Fibroblast of the conjunctiva (primary cell): ENCODE measurements at places on chromosomes 6 and 20.

GRCh38 chr6:122692807-122693580 is 82.8 kb downstream of the PKIB start:
- no peak for DNase-seq

GRCh38 chr6:109186012-109186411 is 90.7 kb downstream of the CEP57L1 start:
- DNase-seq, result no peak

- DNase-seq, result no peak
Observed at GRCh38 chr20:2585811-2586210, 49.4 kb downstream of the TMC2 start.

DNA sequence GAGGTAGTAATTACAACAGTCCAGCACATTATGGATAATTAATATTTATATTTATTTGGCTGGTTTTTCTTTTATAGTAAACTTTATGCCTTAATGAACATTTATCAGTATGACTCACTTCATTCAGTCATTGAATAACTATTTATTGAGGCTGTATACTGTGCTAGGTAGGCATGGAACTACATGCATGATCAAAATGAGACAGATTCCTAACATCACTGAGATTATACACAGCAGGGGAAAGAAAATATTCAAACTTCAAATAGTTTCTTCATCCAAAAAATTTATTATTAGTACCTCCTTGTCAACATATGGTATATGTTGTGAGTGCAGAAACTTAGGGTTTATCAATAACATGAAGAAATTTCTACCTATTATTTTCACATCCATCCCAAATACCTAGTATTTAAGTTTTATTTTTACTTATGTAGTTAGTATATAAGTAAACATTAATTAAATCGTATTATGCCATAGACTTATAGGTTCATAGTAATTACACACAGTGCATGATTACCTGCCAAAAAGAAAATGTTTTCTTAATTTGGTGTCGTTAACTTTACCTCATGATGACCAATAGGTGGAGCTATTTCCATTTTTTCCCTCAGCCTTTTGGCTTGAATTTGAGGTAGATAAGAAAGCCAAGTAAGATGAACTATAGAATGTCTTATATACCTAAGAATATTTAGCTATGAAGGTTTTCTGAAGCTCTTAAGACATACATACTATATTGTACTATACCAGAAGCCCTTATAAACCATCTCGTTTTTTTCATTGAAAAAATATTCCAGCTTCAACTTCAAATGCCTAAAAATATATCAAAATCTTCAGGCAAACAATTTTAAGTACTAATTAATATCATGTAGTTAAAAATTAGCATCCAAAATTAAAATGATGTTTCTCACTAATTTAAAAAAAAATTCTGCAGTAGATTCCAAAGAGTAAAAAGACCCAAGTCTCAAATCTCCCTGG is 12.5 kb upstream of the TMEM30A start:
- DNase-seq, result peak; percentile 51

DNA sequence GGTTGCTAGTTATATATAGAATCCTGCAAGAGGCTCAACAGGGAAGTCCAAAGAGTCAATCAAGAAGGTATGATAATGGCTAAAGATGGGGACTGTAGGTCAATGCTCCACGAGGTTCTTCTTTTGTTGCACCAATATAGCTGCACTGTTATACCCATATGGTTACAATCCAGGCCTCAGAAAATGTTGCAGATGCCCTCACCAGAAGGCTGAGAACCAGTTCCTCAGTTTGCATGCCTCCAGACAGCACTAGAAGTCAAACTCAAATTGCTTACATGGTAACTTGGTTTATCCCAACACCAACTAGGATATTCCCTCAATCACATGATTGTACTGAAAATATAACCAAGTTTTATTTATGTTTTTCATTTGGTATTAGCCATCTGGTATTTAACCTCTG is 12.1 kb downstream of the EEF1A1 start:
- no peak for DNase-seq

DNA sequence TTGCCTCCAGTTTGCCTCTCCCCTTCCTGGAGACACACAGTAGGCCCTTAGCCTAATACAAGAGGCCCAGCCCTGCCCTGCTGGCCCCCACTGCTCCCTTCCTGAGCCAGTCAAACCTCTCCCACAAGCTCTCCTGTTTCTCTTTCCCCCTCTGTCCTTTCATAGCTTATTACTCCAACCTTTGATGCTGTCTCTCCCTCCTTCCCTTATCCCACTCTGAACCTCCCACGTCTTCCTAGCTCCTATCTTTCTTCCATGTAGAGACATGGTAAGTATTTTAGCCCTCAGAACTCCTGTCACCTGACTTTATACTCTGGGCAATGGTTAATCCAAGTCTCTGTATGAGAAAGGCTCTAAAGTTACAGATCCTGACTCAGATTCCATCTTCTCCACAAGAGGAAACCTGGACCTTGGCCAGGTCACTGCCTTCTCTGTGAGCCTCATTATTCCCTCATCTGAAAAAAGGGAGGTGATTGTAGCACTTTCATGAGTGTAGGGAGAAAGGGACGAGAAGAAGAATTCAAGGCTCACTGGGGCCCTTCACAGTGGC is 6.7 kb downstream of the TGIF2 start:
- no peak for DNase-seq

DNA sequence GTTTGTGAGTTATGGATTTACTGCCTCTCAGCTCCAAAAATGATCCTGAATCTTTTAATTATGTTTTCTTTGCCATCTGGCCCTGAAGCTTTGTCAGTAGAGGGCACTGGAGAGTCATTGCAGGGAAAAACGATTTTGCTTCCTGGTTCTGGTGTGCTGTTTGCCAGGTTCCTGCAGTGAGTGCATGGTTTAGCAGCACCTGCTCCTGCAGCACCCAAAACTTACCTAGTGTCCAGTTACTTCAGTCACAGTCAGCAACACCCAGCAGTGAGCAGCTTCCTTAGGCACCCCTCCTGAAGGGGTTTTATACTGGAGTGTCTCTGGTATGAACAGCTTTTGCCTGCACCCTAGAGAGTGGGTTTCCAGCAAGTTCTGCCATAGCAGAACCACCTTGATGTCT is 6.0 kb upstream of the TRIM26 start:
- DNase-seq, result no peak

- no peak for DNase-seq
Observed at GRCh38 chr20:52981051-52981450, 8.9 kb downstream of the TSHZ2 start.

DNA sequence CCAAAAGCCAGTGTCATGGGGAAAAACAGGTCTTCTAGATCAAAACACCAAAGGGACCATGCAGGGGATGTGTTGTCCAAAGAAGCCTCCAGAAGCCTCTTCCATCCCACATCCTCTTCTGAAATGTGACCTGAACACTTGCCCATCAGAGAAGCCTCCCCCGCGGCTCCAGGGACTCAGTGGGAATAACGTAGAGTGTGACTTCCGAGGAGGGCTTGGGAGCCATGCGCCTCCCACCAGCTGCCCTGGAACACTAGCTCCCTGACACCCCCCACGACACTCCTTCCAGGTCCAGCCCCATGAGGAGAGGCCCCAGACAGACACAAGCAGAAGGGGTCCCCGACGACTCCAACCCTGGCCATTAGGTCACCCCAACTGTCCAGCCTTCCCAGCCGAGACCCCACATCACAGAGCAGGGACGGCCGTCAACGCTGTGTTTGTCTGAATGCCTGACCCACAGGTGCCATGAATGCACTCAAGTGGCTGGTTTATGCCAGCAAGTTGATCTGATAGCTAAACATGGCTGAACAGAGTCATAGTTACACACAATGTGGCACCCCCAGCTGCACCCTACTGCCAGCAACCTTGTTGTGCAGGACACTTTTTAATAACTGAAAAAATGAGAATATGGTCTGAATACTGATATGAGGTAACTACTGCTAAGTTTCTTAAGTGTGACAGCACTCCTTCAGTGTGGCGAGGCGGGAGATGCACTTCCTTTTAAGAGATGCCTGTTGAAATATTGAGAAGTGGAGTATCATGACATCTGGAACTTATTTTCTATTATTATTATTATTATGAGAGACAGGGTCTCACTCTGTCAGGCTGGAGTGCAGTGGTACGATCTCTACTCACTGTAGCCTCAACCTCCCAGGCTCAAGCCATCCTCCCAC is 58.0 kb downstream of the GINS1 start:
- no peak for DNase-seq

GRCh38 chr6:158004701-158005095 is 23.0 kb downstream of the SYNJ2 start:
- DNase-seq, result no peak

DNA sequence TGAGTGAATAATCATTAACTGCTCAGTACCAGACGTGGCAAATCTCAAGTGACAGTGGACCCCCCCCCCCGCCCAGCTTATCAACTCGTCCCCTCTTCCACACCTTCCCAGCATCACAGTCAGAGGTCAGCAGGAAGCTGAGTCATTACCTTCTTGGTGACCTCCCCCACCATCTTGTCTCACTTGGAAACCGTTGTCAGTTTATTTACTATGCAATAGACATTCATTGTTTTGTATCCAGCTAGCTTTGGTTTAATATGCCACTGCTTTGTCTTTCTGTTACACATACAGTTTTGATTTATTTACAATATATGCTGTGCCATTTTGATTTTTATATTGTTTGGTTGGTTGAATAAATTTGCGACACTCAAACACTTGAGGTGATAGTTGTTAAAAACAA is 158.1 kb downstream of the QKI start:
- no peak for DNase-seq

GRCh38 chr20:11156922-11157321 is 483.1 kb upstream of the JAG1 start:
- no peak for DNase-seq

DNA sequence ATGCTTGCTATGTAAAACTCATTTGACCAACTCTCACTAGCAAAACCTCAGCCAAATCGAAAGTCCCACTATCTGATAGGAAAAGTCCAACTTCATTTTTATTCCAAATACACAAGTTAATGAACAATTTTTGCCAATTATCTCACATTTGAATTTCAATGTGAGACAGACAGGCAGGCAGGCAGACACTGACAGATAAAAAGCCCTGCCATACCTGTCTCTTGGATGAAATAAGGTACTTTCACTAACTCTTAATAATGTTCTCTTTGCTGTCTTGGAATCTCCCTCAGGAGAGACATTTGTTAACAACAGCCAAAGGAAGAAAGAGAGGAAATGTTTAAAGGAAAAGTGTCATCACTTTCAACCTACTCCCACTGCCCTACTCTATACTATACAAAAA is 82.0 kb downstream of the RNGTT start:
- no peak for DNase-seq

DNA sequence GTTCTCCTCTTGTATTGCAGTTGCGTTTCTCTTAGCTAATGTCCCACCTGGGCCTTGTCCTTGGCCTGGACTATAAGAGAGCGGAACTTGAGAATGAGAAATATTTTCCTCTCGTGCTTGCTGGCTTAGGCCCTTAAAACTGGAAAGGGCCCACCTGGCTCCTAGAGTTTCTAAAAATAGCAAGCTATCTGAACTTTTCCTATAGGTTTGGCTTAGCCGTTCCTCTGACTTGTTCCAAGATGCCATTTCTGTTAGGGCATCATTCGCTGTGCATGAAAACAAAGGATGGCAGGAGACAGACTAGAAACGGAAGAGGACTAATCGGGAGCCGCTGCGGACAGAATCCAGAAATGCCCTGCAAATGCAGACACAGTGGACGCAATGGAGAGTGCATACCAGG is 4.5 kb downstream of the RIPOR3 start:
- no peak for DNase-seq

- DNase-seq, result no peak
Observed at GRCh38 chr20:63431944-63432343, 40.5 kb downstream of the KCNQ2 start.

- DNase-seq, result no peak
Observed at GRCh38 chr6:26539071-26539615, 977 bp downstream of the HMGN4 start.

- no peak for DNase-seq
Observed at GRCh38 chr6:68958327-68958726, 323.2 kb downstream of the ADGRB3 start.

DNA sequence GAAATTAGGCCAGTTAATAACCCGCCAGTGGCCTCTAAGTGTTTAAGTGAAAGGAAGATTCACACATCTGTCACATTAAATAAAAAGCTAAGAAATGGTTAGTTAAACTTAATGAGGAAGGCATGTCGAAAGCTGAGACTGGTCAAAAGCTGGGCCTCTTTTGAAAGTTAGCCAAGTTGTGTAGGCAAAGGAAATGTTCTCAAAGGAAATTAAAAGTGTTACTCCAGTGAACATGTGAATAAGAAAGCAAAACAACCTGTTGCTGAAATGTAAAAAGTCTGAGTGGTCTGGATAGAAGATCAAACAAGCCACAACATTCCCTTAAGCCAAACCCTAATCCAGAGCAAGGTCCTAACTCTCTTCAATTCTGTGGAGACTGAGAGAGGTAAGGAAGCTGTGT is 10.9 kb upstream of the MTRF1L start:
- no peak for DNase-seq

DNA sequence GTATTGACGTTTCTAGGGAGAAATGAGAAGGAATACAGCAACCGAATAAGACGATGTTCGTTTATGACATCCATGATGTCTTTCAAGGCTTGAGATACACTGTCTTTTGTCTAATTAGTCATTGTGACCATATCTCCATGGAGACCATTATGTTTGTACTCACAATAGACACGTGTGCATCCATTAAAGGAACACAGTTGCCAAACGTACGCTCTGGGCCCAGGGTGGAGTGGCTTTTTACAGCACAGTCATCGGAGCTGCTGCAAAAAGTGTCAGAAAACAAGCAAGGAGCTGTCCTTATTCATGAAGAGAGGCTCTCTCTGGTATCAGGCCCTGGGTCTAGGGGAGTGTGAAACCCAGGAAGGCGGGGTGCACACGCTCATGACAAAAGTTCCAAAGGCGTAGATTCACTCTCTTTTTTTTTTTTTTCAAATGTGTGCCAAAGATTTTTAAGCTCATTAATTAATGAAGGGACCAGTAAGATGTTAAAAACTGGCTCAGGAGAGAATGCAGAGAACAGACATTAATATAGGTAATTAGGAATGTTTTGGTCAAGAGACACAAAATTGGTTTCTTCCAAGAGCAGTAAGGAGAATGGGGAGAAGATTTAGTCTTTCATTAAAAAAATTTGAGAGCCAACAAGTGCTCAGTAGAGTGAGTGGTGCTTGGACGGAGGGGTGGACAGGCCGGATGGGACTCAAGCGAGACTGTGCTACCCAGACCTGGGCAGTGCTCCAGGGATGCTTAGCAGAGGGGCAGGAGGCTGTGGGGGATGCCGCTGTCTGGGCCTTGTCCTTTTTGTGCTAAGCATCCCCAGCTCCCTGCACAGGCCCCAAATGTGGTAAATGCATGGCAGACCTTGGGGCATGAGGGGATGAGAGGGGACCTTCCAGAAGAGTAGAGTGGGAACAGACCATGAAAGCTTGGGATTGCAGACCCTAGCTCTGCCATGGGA is 34.9 kb upstream of the GTSF1L start:
- DNase-seq, result no peak

DNA sequence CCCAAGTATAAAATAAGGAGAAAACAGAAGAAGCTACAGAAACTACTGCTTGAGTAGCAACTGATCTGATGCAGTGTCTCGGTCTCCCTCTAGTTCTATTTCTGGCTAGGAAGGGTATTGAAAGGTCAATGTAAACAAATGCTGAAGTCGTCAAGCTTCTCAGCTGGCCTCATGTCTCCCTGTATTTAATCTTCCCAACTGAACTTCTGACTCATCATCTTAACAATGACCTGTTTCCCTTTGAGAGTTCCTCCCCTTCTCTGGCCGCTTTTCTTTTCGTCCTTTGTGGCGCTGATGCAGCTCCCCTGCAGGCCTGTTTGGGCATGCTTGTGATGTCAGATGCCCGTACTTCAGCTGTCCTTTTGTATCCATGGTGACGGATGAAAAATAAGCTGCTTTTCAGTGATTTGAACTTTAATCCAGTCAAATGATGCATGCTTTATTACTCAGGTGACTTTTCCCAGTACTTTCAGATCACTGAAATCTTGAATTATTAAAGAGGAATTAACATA is 7.8 kb upstream of the LCA5 start:
- DNase-seq, result peak; percentile 97
